T-helper 2 cell treated with Interferon-gamma antibody and Interleukin-4, amounts not matched to agents 5 μg/mL and 100 μg/mL, for 36 hours (primary cell): ENCODE measurements at places on chromosomes 1 and 21.

- no peaks in the 10 kb centered on the region for H3K27me3 ChIP-seq
- peaks cover 18% of the 10 kb centered on the region for H3K36me3 ChIP-seq
- H3K4me3 ChIP-seq: no peak overlapping the region
- H3K27ac ChIP-seq: peak overlapping the region; percentile 57
Observed at GRCh38 chr1:112637254-112638109, 17.9 kb downstream of the CAPZA1 start.

- no peak overlapping the region for H3K27ac ChIP-seq
- H3K4me3 ChIP-seq: no peak overlapping the region
- no peaks in the 10 kb centered on the region for H3K27me3 ChIP-seq
- peak; percentile 45 for DNase-seq
Observed at GRCh38 chr1:31910933-31911332, 27.2 kb downstream of the PTP4A2 start.

DNA sequence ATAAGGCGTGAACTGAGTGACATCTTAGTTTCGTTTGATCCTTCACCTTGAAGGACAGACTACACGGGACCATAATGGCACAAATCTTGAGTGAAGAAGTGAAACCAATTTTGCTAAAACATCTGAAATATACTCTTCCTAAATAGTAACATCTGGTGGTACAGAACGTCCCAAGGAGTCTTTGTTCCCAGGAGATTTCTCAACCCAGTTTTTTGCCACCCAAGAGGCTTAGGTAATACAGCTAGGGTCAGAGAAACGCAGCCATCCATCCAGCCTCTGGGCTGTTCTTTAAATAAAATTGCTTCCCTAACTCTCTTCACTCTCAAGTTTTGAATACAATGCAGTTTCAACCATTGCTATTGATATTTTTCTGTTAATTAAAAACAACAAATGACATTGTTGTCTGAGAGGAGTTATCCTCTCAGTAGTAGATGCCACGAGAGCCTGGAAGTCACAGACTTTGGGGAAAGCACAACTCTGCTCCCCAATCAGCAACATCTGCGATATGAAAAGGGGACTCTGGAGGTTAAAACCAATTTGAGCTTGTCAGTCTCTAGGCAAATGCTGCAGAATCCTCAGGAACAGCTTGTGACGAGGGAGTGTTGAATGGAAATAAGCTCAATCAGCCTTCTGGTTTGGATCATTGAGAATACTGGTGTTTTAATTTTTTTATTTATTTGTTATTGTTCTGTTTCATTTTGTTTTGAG lies 394.3 kb upstream of the ADGRL2 start:
- H3K27ac ChIP-seq: no peak overlapping the region
- peaks cover 2% of the 10 kb centered on the region for H3K4me1 ChIP-seq
- H3K27me3 ChIP-seq: no peaks in the 10 kb centered on the region
- H3K4me3 ChIP-seq: no peak overlapping the region

DNA sequence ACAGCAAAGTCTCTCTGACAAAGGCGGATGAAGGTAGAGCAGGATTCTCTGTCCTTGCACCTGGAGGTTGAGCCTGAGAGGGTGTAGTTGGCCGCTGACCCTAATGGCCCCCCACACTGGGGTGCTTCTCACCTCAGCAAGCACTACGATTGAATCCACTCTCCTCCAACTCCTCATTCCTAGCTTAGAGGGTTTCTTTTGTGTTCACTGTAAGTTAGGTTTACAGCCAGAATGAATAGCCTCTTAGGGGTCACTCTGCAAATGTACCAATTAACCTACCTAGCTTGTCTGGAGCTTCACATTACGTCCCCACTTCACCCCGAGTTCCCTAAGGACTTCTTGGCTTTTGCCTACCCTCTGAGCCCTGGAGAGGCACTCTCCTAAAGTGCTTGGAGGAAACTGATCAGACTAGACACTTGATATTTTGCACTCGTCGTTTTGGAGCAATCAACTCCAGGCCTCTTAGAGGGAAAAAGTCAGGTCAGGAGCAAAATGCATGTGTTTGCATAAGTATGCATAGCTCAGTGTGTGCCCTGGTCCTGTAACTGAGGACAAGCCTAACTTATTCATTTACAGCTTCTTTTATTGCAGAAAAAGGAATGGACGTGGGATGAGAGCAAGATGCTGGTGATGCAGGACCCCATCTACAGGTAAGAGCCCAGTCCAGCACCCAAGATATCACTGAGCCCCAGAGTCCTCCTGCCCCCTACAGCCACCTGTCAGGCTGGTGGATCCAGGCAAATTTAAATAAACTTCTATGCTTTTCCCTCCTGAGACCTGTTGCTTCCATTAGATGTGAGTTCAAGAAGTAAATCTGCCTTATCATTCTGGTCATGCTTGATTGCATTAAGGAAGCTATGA lies 76.4 kb downstream of the SPATA46 start:
- H3K4me1 ChIP-seq: no peaks in the 10 kb centered on the region
- H3K36me3 ChIP-seq: no peaks in the 10 kb centered on the region
- no peak overlapping the region for H3K27ac ChIP-seq
- DNase-seq: no peak
- peaks cover 12% of the 10 kb centered on the region for H3K27me3 ChIP-seq

DNA sequence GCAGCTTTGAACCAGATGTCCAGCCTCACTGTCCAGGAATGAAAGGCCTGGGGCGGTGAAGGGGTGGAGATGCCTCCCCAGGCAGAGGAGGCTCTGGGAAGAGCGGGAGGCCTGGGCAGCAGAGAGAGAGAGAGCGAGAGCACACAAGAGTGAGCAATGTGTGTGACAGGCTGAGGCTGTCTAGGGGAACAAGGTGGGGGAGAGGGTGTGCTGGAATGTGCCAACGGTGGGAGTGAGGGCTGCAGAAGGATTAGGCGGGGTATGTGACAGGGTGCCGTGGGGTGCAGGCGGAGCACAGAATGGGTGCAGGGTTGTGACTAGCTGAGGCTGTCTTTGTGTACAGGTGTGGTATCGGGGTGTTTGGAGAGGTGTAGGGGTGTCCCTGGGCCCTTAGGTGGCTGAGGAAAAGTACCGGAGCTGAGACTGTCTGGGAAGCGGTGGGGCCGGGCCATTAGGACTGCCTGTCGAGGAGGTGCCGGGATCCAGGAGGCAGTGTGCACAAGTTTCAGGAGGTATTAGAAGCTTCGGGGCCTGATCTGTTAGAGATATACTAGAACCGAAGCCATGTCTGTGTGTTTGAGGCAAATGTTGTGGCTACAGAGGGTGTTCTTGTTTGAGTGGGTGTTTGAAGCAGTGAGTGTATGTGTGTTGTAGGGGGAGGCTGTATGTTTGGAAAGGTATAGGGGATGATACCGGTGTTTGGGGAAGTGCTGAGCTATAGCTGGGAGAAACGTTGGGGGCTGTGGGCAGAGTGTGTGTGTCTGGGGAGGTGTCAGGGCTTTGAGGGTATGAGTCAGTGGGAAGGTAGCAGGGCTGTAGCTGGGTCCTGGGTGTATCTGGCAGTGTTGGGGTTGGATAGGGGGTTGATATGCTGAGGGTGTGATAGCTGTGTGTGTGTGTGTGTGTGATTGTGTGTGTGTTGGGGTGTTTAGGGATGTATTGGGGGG lies 9.1 kb downstream of the AHDC1 start:
- H3K36me3 ChIP-seq: no peaks in the 10 kb centered on the region
- DNase-seq: peak; percentile 23
- no peak overlapping the region for H3K4me3 ChIP-seq
- H3K4me1 ChIP-seq: peaks cover 18% of the 10 kb centered on the region
- no peak overlapping the region for H3K27ac ChIP-seq

- H3K36me3 ChIP-seq: peaks cover 4% of the 10 kb centered on the region
- H3K27me3 ChIP-seq: no peaks in the 10 kb centered on the region
- peaks cover 48% of the 10 kb centered on the region for H3K4me1 ChIP-seq
- no peak overlapping the region for H3K27ac ChIP-seq
- no peak for DNase-seq
Observed at GRCh38 chr1:8671306-8671917, 146.0 kb downstream of the RERE start.

- no peaks in the 10 kb centered on the region for H3K27me3 ChIP-seq
- H3K36me3 ChIP-seq: peaks cover 25% of the 10 kb centered on the region
- no peak overlapping the region for H3K4me3 ChIP-seq
Observed at GRCh38 chr1:205597691-205598314, 34.0 kb downstream of the ELK4 start.

DNA sequence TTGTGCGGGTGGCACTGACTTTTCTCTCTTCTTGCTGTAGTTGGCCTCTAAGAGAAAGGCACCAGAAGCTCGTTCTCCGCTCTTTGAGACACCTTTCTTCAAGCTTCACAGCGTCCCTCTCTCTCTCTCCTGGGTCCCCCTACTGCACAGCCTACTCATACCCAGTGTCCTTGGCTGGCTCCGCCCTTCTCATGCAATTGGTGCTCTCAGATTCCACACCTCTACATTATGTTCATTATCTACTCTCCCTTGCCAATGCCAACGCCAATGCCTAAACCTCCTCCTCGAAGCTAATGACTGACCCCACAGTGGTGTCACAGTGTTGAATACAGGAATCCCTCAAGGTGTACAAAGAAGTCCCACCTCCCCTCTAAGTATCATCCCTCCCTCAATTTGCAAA lies 4.8 kb upstream of the DNAJC28 start:
- H3K27ac ChIP-seq: no peak overlapping the region
- no peak overlapping the region for H3K4me3 ChIP-seq
- H3K36me3 ChIP-seq: no peaks in the 10 kb centered on the region
- no peak for DNase-seq
- peaks cover 4% of the 10 kb centered on the region for H3K4me1 ChIP-seq
- H3K27me3 ChIP-seq: peaks cover 4% of the 10 kb centered on the region

- H3K36me3 ChIP-seq: no peaks in the 10 kb centered on the region
- peaks cover 27% of the 10 kb centered on the region for H3K4me1 ChIP-seq
- no peak overlapping the region for H3K4me3 ChIP-seq
- no peaks in the 10 kb centered on the region for H3K27me3 ChIP-seq
- no peak overlapping the region for H3K27ac ChIP-seq
Observed at GRCh38 chr1:230143534-230143933, 76.5 kb downstream of the GALNT2 start.

GRCh38 chr1:85134583-85135391 lies 66.0 kb downstream of the SYDE2 start:
- no peak overlapping the region for H3K27ac ChIP-seq
- no peaks in the 10 kb centered on the region for H3K4me1 ChIP-seq
- peaks cover under 1% of the 10 kb centered on the region for H3K27me3 ChIP-seq
- no peak for DNase-seq
- H3K4me3 ChIP-seq: no peak overlapping the region
- no peaks in the 10 kb centered on the region for H3K36me3 ChIP-seq

DNA sequence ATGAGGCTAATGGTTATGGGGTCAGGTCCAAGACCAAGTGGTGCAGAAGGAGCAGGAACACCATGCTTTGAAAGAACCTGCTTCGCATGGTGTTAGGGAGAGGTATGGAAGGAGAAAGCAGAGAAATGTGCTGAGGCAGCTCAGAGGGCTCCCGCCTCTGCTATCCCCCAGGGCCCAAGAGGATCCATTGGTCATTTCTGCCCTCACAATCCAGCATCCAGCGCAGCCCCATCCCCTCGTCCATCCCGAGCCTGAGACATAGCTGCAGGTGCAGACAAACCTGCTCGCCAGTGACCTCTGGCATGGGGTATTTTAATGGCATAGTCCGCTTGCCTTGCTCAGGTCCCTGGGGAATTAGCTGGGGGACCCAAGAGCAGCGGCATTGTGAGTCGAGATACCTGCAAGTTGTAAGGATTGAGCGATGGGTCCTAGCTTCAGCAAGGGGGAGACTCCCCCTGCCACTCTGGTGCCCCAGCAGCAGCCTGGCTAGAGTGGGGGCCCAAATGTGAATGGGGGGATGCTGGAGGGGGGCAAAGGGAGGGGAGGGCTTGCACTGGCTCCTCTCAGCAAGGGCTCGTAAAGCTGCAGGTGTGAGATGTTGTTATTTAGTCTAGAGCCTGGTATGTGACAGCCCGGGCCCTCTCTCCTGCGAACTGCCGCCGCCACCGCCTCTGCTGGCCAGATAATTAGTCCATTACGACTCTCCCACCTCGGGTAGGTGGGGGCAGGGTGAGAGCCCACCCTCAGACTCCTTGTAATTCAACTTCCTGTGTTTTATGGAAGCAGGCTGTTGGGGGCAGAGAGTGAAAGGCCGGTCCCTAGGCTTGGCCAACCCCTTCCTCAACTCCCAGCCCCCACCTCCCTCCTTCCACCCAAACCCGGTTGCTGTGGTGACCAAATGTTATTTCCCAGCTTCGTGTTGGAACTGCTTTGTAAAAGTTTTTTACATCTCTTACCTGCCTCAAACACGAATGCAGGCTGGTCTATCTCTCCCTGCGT lies 118.8 kb downstream of the RNF220 start:
- H3K27me3 ChIP-seq: no peaks in the 10 kb centered on the region
- no peak overlapping the region for H3K27ac ChIP-seq
- H3K36me3 ChIP-seq: no peaks in the 10 kb centered on the region
- DNase-seq: no peak

- H3K27me3 ChIP-seq: peaks cover 13% of the 10 kb centered on the region
- no peak overlapping the region for H3K27ac ChIP-seq
Observed at GRCh38 chr1:9473032-9473807, 66.0 kb upstream of the SLC25A33 start.

- H3K4me3 ChIP-seq: no peak overlapping the region
- no peaks in the 10 kb centered on the region for H3K36me3 ChIP-seq
- no peak overlapping the region for H3K27ac ChIP-seq
- no peak for DNase-seq
Observed at GRCh38 chr1:11581445-11581991, 72.7 kb downstream of the FBXO2 start.

DNA sequence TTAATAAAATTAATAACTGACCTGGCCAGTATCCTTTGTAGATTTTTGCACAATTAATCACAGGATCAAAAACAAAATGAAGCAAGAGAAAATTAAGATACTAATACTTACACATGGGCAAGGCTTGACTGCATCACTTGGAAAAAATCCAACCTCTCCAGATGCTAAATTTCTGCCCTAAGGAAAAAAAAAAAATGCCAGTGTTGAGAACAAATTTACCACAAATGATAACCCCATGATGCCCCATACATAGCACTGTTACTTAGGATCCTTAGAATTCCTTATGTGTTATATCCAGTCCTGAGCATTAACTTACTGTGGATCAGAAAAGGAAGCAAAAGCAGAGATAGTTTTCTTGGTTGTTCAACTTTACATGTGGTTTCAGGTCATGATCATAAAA lies 347.5 kb downstream of the VAV3 start:
- H3K27ac ChIP-seq: no peak overlapping the region
- no peak for DNase-seq
- peaks cover 1% of the 10 kb centered on the region for H3K4me1 ChIP-seq
- H3K36me3 ChIP-seq: no peaks in the 10 kb centered on the region
